Stimulated activated CD4-positive, alpha-beta T cell treated with anti-CD3 and anti-CD28 coated beads, Interleukin-15, amount 100 ng/mL, for 48 hours (primary cell): ENCODE measurements at places on chromosomes 7 and 10.

DNA sequence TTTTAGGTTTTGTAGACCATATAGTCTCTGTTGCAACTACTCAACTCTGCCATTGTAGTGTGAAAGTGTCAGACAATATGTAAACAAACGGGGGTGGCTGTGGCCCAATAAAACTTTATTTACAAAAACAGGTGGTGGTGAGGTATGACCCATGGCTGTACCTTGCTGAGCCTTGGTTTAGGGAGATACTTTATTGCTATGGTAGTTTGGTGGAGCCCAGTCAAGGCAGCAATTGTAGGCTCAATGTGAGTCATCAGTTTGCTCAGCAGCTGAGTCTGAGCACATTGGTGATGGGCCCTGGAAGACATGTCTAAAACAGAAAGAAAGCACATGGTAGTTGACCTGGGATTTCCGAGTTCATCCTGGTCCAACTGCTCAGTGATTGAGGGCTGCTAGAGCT, 242.5 kb downstream of the REEP3 start:
- no peak for DNase-seq

DNA sequence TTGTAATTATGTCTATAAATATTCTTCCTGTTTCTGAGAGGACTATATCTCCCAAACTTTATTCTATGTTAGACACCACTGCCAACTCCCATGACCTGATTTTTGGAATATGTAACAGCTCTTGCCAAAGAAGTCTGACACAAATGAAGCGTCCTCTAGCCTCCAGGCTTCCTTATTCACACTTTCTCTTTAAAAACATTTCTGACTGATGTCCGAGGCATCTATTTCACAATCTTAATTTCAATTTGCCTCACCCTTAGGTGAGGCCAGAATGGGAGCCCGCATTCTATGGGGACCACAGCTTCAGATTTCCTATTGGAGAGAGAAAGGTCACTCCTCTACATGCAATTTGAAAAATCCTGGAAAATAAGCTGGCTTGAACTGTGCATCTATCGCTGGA, 873.2 kb downstream of the GATA3 start:
- no peak for DNase-seq

DNA sequence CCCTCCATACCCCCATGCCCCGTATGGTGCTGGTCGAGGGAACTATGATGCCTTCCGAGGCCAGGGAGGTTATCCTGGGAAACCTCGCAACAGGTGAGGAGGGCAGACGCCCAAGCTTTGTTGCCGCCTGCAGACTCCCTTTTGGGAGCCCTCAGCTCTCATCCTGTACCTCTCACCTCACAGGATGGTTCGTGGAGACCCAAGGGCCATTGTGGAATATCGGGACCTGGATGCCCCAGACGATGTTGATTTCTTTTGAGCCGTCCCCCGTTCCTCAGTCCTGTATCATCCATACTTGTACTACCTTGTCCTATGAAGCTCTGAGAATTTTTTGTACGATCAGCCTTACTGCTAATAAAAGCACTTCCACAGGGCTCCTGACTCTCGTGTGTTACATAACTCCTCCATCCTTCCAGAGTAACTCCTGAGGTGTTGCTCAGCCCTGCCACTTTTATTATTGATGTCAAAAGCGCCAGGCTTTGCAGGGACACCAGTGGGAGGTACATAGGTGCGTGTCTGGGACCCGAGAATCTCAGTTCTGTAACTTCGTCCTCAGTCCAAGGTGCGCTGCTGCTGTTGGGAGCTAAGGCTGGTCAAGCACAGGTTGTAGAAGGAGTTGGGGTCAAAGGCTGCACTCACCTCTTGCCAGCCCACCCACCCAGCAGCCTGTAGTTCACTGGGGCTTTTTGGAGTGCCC, 1.1 kb downstream of the UFSP1 start:
- no peak for DNase-seq

DNA sequence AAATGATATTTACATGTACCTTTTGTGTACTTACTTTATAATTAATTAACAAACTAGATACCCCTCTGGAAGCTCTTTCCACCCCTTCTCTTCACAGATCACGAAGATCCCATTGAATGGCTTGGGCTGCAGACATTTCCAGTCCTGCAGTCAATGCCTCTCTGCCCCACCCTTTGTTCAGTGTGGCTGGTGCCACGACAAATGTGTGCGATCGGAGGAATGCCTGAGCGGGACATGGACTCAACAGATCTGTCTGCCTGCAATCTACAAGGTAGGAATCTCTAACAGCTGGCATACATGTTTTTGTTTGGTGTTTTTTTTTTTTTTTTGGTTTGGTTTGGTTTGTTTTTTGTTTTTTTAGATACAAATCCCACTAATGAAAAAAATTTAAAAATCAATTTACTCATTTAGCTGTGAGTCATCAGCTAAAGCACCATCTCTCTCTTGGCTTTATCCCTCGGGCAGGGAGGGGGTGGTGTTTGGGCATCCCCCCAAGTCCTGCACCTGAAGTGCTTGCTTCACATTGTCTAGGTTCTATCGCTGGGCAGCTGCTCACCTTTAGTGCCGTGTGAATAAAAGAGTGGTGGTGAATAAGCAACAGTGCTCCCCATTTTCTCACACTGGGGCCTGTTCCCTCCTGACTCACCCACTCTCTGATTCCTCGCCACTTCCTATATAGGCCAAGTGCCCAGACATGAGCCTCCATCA, 68.9 kb downstream of the MET start:
- no peak for DNase-seq

DNA sequence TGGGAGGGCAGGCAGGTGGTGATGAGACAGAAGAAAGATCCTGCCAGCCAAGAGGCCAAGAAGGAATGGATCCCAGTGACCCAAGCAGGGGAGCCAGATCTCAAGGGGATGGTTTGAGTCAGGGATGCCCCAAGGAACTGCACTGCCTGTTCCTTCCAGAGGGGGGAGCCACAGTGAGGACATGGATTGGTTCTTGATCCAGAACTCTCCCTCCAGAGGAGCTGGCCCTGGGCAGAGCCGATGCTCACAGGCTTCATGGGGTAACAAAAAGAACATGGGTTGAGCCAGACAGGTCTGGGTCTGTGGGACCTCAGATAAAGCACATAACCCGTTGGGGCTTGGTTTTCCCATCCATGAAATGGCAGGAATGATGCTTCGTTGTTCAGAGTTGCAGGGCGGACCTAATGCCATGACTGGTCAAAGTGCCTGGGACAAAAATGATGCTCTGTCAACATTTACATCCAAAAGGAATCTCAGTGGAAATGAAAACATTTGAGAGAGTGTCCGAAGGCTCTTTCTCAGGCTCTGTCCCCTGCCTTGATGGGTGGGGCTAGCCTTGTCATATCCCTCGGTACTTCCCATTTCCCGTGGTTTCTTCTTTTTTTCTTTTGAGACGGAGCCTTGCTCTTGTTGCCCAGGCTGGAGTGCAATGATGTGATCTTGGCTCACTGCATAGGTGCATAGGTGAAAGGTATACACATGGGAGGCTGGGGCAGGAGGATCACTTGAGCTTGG, 4.7 kb upstream of the DENND2A start:
- no peak for DNase-seq

DNA sequence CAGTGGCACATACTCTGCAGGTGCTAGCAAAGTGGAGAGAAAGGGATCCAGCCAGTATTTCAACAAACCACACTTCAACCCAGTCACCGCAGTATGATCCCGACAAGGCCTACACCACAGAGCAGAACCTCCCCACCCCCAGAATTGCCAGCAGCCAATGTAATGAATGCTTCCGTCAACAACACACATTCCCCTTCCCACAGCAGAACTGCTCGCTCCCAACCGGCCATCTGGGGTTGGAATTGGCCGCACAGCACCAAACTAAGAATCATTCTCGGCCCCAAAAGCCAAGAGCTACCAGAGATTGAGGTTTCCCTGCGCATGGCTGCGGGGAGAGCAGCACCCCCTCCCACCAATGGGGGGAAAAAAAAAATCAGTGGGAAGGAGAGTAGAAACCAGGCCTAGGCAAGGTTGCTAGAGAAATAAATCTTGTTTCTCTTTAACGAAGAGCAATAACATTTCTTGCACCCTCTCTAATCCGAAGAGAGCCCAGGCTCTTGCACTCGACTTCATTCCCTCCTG, 1.1 kb downstream of the WASL start:
- DNase-seq, result peak; percentile 8

DNA sequence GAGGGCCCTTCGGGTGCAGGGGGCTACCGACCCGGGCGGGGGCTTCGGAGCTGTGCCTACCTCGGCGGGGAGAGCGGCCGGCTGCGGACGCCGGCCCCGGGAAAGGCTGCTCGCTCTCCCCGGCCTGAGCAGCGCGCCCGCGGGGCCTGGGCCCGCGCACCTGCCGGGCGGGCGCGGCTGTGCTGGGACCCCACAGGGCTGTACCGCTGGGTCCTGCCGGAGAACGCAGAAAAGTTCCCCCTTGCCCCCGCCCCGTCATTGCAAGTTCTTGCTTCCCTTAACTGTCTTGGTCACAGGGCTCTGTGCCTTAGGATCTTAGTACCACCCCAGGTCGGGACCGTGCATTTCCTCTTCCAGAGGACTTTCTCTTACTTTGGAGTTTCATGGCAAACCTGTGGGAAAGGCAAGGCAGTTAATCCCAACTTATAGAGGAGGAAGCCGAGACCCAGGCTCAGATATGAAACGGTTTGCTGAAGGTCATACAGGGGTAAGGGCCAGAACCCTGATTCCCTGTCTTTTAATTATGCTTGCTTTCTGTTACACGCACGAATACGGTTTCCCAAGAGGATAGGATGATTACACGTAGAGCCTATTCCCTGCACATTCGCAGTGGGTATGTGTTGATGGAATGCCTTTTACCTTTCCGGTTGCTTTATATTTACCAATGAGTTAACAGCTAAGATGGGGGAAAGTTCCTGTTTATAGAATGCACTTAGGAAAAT, 652 bp downstream of the PCGF5 start:
- no peak for DNase-seq

- no peak for DNase-seq
These were observed 10.4 kb downstream of the HTR7 start for GRCh38 chr10:90847436-90847835.

DNA sequence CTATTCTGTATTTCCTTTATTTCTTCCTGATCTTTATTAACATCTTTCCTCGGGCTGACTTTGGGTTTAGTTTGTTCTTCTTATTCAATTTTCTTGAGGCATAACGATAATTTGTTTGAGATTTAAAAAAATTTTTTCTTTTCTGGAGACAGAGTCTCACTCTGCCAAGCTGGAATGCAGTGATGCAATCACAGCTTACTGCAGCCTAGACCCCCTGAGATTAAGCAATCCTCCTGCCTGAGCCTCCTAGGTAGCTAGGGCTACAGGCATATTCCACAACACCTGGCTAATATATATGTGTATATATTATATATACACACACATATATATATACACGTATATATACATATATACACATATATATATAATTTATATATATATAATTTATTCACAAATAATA, 540.2 kb downstream of the NXPH1 start:
- no peak for DNase-seq

DNA sequence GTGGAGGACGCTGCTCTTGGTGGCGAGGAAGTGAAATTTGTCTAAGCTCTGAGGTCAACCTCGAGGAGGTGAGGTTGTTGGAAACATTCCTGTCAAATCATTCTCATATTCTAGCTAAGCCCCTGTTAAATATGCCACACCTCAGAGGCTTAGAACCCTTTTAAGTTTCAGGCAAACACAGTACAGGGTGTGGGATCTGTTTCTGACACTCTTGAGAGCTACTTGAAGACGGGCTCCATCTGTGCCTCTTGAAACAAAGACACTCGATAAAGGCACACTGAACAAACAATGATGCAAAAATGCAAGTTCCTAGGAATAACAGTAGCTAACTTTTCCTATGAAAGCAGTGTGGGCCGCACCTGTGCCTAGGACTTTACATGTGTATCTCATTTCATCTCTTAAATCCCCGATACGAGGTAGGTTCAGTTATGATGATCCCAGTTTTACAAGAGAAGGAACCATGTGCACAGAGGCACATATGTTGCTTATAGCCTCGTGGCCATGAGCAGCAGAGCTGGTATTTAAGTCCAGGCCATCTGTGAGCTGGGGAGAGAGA, 299.2 kb downstream of the CCDC3 start:
- no peak for DNase-seq

DNA sequence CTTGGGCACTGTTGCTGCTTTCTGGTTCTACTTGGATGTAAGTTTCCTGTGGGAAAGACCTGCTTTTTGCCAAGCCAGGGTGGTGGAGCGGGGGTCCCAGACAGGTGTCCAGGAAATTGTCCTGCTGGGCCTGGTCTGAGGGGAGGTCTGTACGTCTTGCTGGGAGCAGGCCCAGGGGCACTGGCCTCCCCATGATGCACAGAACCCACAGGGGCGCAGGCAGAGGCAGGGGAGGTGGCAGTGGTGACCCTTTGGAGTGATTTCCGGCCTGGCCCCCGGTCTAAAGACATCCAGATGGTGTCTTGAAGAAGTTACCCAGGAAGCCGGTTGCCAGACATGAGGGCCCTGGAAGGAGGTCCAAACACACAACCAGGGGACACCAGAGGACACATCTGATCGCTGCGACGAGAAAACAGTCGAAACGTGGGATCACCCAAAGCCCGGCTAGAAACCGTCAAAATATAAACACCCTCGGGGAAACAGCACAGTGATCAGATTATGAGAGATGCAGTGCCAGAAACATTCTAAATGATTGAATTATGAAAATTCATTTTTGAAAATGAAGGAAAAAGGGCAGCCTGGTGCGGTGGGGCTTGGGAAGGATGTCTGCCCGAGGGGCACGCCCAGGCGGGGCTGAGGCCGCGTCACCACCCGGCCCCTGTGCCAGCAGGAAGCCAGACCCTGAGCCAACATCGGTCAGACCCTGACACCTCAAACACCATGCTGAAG, 59.6 kb downstream of the TMEM270 start:
- no peak for DNase-seq

- no peak for DNase-seq
These were observed 19.3 kb downstream of the VIPR2 start for GRCh38 chr7:159125104-159125954.

- DNase-seq, result no peak
These were observed 41.6 kb downstream of the UNCX start for GRCh38 chr7:1274121-1274875.

DNA sequence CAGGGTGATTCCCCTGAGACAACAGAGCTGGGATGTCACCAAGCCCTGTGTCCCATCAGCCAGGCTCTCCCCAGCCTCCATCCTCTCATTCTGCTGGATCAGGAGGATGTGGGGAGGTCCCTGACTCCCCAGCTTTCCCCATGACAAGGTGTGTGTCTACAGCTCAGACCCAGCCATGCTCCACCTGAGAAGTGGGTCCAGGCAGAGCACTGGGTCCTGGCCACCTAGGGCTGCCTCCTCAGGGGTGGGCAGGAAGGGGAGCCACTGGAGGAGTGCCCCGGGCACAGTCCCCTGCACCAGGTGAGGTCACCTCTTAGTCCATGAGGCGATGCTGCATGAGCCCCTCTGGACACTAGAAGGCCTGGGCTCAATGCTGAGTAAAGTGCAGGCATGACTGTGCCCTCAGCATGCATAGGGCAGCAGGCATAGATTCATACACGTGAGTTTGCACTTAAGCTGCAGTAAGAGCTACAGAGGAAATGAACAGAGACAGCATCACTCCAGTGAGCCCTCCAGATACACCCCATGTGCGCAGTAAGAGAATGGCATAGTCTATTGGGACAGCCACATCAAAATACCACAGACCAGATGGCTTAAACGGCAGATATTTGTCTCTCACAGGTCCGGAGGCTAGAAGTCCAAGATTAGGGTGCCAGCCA, 48.3 kb downstream of the ALOX5 start:
- DNase-seq, result no peak
